ENCODE measurements at places on chromosomes 1 and 21.

GRCh38 chr1:52531249-52531872 is 21.5 kb downstream of the TUT4 start:
- no peak for DNase-seq

- DNase-seq = no peak
Observed at GRCh38 chr21:36023092-36023480, 37.2 kb downstream of the SETD4 start.

GRCh38 chr1:20873311-20873710 is 86.2 kb upstream of the HP1BP3 start:
- no peak for DNase-seq

- no peak for DNase-seq
Observed at GRCh38 chr21:28899744-28900143, 92.9 kb downstream of the LTN1 start.

GRCh38 chr1:88149686-88150085 is 534.4 kb upstream of the PKN2 start:
- DNase-seq = no peak

DNA sequence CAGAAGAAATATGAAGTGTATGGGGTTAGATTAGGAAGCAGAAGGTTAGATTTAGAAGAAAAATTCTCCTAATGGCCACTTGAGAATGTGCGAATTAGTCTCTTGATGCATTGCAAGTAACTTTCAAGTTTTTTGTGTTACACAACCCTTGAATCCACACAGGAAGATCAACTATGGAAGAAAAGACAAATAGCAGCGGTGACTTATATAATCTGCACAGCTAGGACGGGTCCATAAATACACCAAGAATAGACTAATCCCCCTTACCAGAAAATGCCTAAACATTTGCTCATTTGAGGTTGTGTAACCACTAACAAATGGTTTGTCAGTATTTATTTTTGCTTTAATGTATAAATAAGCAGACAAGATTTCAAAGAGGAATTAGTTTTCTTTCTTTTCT is 182.6 kb downstream of the TGFB2 start:
- no peak for DNase-seq

GRCh38 chr1:234611225-234611846 is 1.4 kb upstream of the IRF2BP2 start:
- DNase-seq = peak; percentile 81

DNA sequence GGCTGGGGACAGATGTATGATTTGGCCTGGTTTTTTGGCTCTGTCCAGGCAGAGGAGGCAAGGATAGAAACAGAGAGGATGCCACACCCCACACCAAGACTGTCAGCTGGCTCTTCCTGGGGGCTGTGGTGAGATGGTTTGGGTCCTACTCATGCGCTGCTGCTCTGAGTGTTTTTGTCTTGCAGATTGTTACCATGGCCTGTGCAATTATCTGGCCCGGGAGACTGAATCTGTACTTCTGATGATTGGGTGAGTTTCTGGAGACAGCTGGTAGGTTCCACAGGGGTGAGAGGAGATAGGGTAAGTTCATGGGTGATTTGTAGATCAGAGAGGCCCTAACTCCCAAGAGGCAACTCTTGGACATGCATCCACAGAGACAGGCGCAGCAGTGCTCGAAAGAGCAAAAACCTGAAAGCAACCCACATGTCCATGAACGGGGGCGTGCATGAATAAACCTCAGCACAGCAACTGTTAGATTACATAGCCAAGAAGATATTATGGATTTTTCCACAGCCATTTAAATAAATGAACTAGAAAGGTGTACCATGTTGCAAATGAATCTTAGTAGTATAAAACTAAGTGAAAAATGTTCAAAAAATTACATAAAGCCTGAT is 17.8 kb downstream of the AADACL4 start:
- no peak for DNase-seq
